ENCODE measurements at places on chromosomes 11 and 22. TPM values are rescaled to one million over a fixed set of nuclear protein-coding genes. Genes with fewer than 3 reads are reported as not detected.

DLG2 gene
- 7.3 TPM for polyA plus RNA-seq

CEND1 gene
- polyA plus RNA-seq, result 0.42 TPM

GRIA4 gene
- polyA plus RNA-seq, result 0.62 TPM

P2RX6 gene
- polyA plus RNA-seq, result 2.3 TPM

GRCh38 chr11:60840470-60841430 is 1.2 kb upstream of the CCDC86 start:
- DNase-seq, result peak; percentile 35

- no peak for DNase-seq
Observed at GRCh38 chr11:60926500-60926899, 2.2 kb downstream of the TMEM132A start.

- no peak for DNase-seq
Observed at GRCh38 chr11:132142554-132142953, 772.1 kb downstream of the NTM start.

GRCh38 chr22:26828311-26828710 is 170.9 kb downstream of the MIAT start:
- DNase-seq, result no peak

DNA sequence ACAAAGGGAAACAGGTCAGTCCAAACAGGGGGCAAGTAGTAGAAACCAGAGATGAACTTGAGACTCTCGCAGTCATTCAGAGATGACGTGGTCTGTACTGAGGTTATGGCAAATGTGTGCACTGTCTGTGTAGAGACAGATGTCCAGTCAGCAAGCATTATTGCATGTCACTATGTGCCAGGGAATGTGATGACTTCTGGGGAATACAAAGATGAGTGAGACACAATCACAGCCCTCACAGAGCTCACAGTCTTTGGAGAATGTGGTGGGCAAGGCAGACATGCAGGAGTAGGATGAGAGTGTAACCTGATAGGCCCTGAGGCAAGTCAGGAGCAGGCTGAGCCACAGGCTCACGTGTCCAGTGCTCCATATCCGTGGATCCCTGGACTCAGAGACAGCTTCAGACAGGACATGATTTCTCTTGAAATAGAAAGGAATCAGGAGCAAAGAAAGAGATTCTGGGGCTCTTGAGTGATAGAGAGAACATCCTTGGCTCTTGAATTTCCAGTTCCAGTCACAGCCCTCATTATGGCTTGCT is 550.7 kb downstream of the ETS1 start:
- DNase-seq, result no peak

- no peak for DNase-seq
Observed at GRCh38 chr11:64094463-64095260, 58.9 kb downstream of the FLRT1 start.

DNA sequence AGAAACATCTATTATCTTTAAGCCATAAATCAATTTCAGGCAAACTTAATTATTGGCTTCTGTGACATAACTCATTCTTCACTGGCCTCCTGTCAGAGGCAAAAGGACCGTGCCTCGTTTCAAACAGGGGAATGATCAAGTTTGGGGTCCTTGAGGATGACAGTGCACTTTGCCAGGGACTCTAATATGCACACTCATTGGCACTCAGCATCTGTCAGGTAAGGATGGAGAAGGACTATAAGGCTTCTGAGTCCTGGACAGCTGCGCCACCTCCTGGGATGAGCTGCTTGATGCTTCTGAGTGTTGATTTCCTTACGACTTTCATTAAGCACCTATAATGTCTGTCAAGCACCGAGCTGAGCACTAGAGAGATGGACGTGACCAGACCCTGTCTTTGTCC is 20.2 kb downstream of the BPIFC start:
- DNase-seq, result no peak

GRCh38 chr22:35299217-35299672 is 449 bp upstream of the TOM1 start:
- no peak for DNase-seq

- no peak for DNase-seq
Observed at GRCh38 chr11:112513417-112513816, 252.8 kb upstream of the PLET1 start.

DNA sequence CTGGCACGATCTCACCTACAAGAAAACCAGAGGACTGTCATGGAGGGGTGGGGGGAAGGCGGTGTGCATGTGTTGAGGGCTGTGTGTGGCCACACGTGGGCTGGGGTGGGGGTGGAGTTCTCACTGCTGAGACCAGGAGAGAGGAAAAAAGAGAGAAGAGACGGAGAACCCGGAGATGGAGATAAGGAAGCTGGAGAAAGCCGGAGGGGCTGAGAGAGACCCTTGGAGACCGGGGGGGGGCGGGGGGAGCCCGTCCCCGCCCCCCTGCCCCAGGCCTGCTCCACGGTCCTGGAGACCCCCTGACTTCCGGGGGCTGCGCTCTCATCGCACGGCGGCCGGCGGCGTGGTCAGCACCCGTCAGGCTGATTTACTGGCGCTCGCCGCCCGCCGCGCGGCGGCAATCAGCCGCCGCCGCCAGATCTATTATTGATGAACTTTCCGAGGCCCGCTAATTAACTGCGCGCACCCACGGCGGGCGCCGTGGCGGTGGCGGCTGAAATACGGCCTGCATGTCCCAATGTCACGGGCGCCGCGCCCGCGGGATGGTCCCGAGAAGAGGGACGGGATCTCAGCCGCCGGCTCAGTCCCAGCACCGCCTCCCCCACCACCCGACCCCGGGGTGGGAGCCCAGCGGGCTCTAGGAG is 187.4 kb downstream of the MN1 start:
- DNase-seq, result no peak

Measured in left lung (tissue), 14 donors.